Stimulated activated CD4-positive, alpha-beta T cell treated with anti-CD3 and anti-CD28 coated beads, Interleukin-12 subunit alpha, Interleukin-12 subunit beta, amount 100 ng/mL, for 48 hours (primary cell): ENCODE measurements at places on chromosomes 6 and 20.

- no peak for DNase-seq
Measured at GRCh38 chr6:37516920-37517405, 17.3 kb upstream of the CCDC167 start.

GRCh38 chr6:45421709-45422502, 44.2 kb upstream of the SUPT3H start:
- peak; percentile 55 for DNase-seq

DNA sequence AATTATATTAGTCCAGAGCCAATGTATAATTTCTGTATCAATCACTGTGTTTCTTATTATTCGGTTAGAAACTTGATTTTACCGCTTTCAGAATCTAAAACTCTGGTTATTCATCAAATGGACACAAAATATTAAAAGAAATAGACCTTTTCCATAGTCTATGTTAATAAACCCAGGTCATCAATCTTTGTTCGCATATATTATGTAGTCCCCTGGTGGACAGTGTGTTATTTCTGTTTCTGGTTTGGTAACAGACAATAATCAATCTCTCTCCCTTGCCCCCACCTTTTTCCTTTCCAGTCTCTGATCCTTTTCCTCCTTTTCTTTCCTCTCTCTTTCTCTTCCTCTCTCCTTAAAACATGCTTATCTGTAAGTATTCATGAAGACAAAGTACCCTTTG, 139.0 kb downstream of the FLRT3 start:
- DNase-seq: no peak

DNA sequence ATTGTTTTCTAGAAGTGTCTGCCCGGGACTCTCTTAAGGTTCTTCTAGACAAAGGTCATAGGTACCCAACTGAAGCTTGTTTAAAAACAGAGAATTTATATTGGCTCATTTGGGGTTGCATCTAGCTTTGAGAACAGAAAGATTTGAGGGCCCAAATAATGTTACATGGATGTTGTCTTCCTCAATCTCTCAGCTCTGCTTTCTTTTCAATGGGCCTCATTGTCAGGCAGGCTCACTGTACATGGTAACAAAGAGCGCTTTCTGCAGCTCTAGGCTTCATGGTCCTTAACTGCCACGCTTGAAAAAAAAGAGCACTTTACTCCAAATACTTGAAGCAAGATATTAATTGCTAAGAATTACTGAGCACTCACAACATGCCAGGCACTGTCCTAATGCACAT, 22.2 kb downstream of the NHLRC1 start:
- no peak for DNase-seq

GRCh38 chr20:40279390-40279789, 409.6 kb downstream of the MAFB start:
- no peak for DNase-seq

- DNase-seq: no peak
Measured at GRCh38 chr20:51259455-51259854, 236.5 kb upstream of the KCNG1 start.

DNA sequence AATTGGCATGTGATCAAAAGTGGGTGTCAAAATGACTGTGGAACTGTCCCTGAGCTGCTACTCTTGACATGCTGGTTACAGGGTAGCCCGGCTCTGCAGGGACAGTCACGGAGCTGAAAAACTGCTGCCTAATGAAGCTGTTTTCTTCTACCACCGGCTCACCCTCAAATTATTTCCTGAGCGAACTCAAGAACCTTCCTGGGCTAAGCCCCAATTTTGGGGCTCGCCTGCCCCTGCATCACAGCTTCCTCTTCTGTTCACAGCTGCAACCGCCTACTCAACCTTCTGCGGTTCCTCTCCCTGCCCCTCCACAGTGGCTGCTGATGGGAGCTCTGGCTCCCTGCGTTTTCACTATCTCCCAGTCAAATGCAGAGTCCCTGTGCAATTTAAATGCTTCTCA, 110.8 kb upstream of the MLN start:
- no peak for DNase-seq

GRCh38 chr6:41965429-41966213, 24.0 kb upstream of the CCND3 start:
- DNase-seq: no peak

- DNase-seq: no peak
Measured at GRCh38 chr20:4956200-4956810, 45.0 kb downstream of the SLC23A2 start.

DNA sequence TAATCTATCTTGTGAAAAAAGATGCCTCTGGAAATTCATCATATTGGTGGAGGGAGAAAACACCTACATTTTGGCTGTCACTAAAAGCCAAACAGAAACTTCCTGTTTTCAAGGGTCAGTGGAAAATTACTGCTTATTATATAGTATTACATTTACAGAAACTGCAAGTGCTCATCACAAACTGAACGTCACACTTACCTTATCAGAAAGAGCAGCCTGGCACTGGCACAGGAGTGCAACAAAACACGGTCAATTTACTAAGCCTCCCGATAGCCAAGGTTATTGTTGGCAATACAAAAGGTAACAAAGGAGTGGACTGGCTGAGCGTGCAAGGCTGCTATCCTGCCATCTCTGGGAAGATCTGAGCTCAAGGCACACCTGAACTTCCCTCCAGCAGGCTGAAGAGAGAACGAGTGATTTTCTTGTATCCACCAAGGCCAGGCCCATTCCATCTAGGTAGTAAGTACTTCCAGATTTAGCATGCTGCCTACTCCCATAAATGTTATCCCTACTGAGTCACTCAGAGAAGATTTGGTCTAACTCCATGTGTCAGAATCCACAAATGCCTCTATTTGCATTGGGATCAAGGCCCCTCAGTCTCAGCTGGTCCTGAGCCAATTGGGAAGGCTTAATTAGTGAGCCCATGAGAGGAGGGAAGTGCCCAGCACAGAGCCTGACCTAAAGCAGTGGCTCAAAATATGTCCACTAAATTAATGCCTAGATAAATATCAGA, 399.8 kb downstream of the BTBD9 start:
- no peak for DNase-seq

- DNase-seq: no peak
Measured at GRCh38 chr6:39753725-39754045, 28.5 kb upstream of the KIF6 start.

DNA sequence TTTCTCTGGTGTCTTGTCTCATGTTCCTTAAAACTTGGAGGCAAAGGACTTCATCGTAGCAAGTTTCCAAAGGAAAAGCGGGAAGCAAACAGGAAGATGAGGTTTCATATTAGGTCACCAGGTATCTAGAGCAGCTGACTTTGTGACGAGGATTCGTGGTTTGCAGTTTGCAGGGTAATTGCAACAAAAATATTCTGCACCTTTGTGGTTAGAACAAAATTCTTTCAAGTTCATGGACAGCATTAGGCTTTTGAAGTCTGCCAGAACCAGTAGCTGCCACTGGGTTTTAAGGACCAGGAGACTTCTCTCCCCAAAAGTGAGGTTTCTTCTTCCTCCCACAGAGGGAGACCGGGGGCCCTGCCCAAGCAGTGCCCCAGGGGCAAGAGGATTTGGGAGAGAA, 63.4 kb downstream of the RPP40 start:
- DNase-seq: no peak

DNA sequence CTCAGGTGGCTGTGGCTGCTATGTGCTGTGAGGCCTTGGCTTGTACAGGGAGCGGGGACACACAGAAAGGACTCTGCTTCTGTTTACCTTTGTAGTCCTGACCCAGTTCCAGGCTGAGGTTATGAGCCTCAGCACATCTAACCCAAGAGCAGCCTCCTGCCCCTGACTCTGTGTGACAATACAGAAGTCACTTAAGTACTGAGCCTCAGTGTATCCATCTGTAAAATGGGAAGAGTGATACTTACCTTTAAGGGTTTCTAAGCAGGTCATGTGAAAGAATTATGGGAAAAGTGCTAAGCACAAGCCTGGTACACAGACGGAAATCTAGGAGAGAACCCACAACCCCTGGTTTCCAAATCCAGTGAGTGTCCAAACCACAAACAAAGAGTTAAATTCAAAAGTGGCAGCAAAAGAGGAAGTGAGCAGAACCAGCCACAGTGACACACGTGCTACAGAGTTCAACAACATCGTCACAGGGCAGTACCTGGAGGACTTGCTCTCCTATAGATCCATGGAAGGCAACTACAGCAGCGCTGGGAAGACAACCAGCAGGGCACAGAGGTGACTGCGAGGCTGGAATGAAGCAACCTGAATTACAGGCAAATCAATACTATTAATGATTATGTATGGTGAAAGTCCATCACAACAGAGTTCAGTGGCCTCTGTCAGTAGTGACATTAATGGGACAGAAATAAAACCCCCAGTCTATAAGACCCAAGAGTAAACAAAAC, 12.5 kb downstream of the TRIM26 start:
- no peak for DNase-seq

DNA sequence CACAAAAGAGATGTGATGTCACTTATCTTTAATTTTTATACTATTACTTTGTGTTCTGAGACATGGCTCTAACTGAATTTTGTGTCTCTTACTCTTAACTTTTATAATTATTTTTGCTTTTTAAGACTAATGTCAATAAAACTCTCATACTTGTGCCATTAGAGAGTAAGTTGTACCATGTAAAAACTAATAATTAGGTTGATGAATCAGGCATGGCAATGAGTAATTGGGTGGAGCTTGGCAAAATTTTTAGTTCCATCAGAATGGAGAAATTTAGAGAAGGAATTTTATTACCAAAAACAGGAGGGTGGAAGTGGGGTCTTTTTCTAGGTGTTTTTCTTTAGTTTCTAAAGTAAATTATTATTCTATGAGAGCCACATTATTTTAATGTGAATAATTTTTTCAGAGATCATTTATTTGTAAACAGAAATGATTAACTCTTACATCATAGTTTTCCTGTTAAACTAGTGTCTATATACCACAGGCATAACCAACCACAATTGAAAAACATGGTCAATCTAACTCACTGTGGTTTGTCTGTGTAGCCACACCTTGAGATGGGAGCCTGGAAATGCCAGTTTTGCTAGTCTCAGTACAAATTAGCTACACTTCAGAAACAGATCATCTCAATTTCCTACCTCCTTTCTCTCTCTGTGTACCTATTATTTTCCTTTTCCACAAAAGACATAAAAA, 51.8 kb downstream of the ELOVL4 start:
- no peak for DNase-seq

DNA sequence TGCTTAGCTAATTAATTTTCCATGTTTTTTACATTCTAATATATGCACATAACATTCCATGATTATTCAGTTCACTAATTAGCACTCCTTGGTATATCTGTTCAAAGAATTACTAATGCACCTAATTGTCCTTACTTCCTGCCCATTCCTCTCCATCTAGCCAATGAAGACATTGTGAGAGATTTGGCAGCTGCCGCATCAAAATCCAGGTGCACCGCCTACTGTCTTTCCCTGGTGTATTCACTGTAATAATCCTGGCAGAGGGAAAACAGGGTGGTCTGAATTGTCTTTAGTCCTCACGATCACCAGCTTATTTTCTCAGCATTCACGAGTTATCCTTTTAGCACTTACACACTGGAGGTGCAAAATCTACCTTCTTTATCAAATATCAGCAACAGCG, 61.0 kb upstream of the SCGN start:
- DNase-seq: no peak

GRCh38 chr6:90266905-90267621, 29.6 kb downstream of the BACH2 start:
- DNase-seq: no peak

- peak; percentile 53 for DNase-seq
Measured at GRCh38 chr6:27650620-27651370, 177.9 kb upstream of the ZNF184 start.

- no peak for DNase-seq
Measured at GRCh38 chr6:142863981-142864380, 81.0 kb downstream of the HIVEP2 start.

GRCh38 chr6:134795691-134796090, 154.2 kb downstream of the ALDH8A1 start:
- no peak for DNase-seq

- DNase-seq: no peak
Measured at GRCh38 chr6:159533568-159533967, 159.5 kb downstream of the SOD2 start.

DNA sequence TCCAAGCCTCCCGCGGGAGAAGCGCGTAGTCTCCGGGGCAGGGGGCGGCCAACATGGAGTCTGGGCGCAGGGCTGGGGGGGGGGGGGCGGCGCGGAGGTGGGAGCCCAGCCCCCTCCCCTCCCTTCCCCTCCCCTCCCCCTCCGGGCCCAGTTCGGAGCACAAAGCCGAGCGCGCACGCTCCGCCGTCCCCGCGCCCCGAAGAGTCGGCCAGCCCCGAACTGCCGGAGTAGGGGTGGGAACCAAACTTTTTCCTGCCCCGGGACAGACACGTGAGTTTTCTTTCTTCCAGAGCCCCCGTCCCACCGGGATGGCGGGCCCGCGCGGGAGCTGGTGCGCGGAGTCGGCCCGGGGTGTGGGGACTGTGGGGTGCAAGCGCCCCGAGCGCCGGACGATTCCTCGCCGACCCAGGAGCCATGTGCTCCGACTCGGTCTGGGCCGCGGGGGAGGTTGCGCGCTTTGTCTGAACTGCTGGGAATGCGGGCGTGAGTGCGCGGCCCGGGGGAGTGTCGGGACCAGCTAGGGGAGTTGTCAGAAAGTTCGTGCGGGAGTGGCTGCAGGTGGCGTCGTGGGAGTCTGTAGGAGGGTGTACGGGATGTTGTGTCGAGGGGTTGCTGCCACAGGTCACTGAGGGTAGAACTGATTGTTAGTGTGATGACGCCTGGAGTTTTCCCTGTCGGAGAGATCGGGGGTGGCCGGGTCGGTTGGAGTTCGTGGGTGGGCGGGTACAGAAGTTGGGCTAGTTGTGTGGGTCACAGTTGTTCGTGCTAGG, 1.2 kb downstream of the TGIF2 start:
- peak; percentile 20 for DNase-seq

DNA sequence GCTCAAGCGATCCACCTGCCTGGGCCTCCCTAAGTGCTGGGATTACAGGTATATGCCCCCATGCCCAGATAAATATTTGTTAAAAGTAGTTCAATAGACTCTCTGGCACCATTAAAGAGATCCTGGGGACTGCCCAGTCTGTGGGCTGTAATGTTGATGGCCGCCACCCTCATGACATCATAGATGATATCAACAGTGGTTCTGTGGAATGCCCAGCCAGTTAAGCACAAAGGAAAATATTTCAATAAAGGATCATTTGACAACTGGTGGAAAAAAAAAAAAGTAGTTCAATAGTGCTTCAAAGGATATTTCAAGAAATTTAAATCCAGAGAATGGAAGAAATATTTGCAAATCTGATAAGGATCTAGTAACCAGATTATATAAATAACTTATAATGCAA, 1.5 kb upstream of the CRIP3 start:
- DNase-seq: no peak

GRCh38 chr6:123962508-123962907, 158.8 kb downstream of the NKAIN2 start:
- DNase-seq: no peak

- no peak for DNase-seq
Measured at GRCh38 chr20:44581515-44581914, 864 bp upstream of the PKIG start.

- DNase-seq: no peak
Measured at GRCh38 chr20:57223648-57224489, 42.6 kb downstream of the BMP7 start.

GRCh38 chr6:156658186-156658965, 118.8 kb upstream of the ARID1B start:
- no peak for DNase-seq

- no peak for DNase-seq
Measured at GRCh38 chr20:61601853-61602252, 349.8 kb downstream of the CDH4 start.

GRCh38 chr6:29661071-29661470, 4.2 kb downstream of the MOG start:
- no peak for DNase-seq

GRCh38 chr6:165010556-165011535, 298.6 kb downstream of the C6orf118 start:
- no peak for DNase-seq

GRCh38 chr6:18477301-18477941, 90.3 kb downstream of the RNF144B start:
- DNase-seq: no peak

- no peak for DNase-seq
Measured at GRCh38 chr6:168459572-168459971, 18.6 kb downstream of the SMOC2 start.
